CD4-positive, alpha-beta T cell (primary cell): ENCODE measurements at places on chromosomes 1 and 21.
A peak's percentile ranks its signal among the peaks of the same experiment; 100 is the strongest.

GRCh38 chr1:184406479-184406878, 19.6 kb downstream of the C1orf21 start:
- DNase-seq, result no peak

DNA sequence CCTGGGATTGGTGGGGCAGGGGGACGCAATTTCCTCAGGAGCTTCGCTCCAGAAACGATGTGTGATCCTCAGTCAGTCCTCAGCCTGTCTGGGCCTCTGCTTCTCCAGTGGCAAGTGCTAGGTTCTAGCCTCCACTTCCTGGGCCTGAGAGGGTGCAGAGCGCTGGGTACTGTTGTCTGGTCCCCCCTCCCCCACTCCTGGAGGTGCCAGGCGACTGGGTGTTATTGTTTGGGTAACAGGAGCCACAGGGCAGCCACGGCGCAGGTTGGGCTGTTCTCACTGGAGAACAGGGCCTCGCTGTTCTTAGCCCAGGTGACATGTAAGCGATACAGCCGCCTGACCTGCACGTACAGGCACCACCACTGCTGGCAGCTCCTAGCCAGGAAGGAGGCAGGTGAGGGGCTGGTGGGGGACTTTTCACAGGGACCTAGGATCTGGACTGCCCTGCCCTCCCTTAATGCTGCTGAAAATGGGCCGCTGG, 2.1 kb downstream of the RPS6KA1 start:
- peak; percentile 34 for DNase-seq

DNA sequence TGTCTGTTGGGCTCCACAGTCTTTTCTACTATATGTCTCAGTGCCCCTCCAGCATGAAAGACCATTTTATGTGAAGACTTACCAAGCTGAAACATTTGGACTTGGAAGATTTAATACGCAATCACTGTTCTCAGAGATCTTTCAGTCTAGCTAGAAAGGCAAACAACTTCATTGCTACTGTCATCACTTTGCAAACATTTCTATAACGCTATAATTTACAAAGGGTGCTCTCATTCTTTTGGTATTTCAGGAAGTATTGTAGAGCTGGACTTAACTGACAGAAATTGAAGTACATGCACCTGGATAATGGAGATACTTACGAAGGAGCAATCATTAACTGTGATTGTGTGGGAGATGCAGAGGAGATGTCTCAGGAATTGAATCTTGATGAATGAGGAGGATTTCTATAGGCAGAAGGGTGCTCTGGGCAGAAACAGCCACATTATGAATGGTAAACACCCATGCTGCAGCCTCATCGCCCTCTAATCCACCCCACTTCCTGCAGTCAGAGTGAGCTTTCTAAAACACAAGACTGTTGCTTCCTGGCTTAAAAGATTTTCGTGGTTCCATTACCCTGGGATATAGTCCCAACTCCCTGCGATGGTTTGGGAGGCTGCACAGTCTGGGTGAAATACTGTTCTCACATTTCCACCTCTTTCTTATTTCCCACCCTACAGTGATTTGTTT, 75.1 kb upstream of the GNG12 start:
- no peak for DNase-seq

DNA sequence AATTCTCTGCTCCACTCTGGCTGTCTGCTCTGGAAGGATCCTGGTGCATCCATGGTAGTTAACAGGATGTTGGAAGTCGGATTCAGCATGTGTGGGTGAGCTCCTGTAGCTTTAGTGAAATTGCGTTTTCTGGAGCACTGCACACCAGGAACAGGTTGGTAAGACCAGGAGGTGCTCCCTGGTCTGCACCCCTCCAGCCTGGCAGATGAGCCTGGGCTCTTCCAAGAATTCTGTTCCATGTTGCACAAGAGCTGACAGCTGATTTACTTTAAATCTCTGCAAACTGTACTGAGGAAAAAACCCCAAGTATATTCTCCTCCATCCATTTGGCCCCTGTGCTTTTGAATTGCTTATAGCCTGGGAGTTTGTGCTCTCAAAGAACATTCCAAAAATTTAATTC, 33.7 kb downstream of the KCNK1 start:
- DNase-seq, result no peak

- no peak for DNase-seq
Measured at GRCh38 chr1:47624531-47624930, 186.7 kb downstream of the FOXD2 start.

- no peak for DNase-seq
Measured at GRCh38 chr21:23811805-23812204, 1795.5 kb downstream of the MRPL39 start.

DNA sequence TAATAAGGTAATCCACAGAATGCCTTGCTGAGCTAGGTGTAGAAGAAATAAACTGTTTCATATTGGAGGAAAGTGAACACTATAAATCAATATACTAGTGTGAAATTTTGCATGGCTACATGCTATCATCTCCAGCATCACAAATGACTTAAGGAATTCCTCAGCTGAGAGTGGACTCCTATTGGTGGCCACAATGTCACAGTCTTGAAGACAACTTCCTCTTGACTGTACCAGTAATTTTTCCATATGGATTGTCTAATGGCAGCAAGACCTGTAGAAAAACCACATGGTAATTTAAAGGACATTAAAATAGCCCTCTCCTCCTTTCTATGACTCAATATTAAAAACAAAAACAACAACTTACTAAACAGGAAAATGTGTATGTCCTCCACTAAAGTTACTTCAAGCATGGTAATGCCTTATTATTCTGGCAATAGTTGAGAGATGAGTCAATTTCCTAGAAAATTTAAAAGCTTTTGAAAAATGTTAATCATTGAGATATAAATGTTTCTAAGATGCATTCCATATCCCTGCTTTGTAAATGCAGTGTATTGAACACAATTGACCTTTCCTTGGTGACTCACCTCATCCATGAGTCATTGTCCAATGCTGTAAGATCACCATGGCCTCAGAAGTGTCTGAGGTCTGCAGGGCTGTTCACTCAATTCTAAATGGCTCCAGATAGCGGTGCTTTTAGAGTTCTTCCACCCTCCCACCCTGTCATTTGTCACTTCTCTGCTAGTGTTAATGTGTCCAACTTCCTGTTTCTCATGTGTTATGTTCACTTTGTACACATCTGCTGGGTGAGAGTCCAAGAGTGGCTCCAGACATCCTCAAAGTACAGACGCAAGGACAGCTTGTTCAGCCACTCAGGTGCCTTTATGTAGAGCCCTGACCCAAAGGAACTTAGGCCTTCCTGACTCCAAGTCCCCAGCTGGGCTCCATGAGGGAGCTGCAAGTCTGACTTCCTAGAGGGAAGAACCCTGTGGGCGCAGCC, 32.8 kb upstream of the DNASE2B start:
- DNase-seq, result no peak

DNA sequence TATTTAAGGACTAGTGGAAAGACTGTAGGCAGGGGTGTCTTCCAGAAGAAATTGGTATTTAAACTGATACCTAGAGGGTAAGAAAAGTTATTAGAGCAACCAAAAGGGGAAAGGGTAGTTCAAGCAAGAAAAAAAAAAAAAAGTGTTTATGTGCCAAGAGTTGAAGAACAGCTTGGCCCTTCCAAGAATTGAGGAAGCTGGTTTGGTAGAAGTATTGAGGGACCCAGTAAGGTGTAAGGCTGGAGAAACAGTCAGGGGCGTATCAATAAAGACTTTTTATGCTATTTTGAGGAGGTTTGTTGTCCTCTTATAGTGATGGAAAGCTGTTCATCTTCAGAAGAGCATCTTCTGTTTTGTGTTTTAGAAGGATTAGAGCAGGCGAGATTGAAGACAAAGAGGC, 108.3 kb downstream of the PTPRC start:
- no peak for DNase-seq

DNA sequence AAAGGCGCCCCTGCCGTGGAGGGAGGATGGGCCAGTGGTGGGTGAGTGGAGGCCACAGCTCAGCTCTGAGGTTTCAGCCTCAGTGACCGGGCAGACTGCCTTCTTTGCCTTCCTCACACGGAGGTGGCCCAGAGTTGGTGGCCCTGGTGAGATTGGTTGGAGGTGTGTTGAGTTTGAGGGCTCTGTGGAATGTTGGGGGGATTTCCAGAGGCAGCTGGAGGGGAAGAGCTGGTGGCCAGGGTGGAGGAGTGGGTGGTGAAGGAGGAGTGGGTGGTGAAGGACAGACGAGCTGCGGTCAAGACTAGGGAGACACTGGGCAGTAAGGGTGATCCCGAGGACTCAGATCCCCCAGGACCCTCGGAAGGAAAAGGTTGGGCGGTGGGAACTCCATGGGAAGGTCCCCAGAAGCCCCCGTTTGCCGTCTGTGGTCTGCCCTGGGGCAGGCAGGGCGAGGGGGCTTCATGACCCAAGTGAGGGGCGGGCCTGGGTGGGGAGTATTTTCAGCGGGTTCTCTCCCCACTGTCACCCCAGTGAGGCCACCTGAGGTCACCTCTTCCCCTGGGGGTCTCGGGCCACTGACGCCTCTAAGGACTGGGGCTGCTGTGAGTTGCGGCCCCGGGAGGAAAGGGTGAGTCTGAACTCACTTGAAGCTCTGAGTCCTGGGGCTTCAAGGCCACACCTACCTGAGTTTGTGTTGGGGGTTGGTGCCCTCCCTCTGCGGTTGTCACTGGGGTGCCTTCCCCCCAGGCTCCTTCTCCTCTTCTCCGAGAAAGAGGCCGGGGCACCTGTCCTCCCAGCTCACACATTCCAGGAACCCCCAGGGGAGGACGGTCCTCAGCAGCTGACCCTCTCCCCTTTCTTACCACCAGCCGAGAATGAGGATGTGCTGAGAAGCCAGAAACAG, 22.7 kb upstream of the PIK3CD start:
- DNase-seq, result peak; percentile 39

DNA sequence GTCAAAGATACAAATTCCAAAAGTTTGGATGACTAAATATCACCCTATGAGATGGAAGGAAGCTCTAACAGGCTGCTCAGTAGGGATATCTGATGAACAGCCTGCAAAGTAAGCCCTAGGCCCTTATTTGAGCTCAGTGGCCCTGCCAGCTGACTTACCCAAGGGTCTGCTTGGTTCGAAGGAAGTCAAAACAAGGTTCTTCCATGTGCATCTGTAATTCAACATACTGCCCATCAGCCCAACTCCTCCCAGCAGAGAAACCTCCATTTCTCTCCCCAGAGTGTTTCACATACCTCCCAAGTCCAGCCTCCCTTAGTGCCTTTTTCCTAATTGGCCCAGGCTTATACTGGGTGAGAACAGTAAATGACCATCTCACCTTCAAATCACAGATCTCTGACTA, 86.6 kb downstream of the NRDC start:
- no peak for DNase-seq

GRCh38 chr1:3603571-3604467, 7.5 kb downstream of the MEGF6 start:
- no peak for DNase-seq

- no peak for DNase-seq
Measured at GRCh38 chr1:196403803-196404690, 204.2 kb downstream of the KCNT2 start.

DNA sequence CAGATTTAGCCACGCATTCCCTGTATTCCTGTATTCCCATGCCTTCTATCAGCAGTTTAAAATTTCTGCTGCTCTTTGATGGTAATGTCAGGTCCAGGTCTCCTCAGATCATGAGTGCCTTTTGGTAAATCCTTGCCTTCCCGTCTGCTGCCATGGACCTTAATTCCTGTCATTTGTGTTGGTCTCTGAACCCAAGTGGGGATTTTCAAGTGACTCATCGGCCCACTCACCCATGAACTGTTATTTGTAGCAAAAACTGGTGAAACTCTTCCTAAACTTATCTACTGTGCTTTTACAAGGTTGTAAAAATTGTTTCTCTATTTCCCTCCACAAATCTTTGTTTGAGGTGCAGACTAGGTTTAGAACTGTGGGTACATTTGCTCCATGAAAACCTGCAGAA, 47.4 kb downstream of the ACTN2 start:
- DNase-seq, result no peak

- DNase-seq, result peak; percentile 74
Measured at GRCh38 chr21:17903029-17903806, 84.1 kb upstream of the C21orf91 start.

- no peak for DNase-seq
Measured at GRCh38 chr1:211424018-211424417, 67.9 kb downstream of the RD3 start.

DNA sequence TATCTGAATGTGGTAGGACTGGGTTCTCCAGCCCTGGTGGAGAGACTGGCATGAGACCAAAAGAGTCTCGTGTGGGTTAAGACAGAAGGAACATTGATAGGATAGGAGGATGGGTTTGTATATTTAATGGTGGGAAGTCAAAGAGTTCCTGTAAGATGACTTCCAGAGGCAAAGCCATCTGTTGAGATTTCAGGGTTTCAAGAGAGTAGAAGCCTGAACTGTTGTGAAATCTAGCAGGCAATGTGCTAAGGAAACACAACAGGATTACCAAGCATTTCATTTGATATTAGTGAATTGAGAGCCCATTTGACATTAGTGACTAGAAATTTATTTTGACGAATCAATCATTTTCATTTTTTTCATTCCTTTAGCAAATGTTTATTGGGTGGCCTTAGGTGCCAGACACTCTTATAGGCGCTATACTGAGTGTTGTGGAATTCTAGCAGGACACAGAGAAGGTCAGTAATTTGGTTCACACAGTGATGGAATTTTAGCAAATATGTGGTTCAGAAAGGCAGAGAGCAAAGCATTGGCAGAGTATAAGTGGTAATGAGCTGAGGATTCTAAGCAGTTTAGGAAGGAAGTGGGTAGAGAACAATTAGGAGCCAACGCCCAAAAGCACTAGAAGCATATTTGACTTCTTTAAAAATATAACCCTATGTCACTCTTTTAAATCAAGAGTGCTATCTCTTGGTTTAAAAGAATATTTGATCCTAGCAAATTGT, 149.3 kb downstream of the AK5 start:
- DNase-seq, result no peak

DNA sequence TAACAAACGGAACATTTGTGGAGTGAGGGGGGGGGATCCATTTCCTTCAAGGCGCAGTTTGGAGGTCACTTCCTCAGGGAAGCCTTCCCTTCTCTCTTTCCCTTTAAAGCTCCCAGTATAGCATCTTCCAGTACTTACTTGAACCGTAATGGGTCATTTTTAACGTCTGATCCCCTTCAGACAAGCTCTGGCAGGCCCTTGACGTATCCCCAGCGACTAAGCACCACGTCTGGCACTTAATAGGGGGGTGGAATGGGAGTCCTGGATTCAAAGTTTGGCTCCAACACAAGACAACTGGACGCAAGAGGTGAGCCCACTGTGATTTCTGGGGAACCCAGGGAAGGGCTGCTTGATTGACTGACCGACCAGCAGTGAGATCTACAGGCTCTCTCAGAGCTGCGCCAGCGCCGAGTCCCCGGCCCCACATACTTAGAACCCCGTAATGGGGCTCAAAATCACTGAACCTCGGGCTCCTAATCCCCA, 441 bp downstream of the YARS1 start:
- DNase-seq, result no peak

DNA sequence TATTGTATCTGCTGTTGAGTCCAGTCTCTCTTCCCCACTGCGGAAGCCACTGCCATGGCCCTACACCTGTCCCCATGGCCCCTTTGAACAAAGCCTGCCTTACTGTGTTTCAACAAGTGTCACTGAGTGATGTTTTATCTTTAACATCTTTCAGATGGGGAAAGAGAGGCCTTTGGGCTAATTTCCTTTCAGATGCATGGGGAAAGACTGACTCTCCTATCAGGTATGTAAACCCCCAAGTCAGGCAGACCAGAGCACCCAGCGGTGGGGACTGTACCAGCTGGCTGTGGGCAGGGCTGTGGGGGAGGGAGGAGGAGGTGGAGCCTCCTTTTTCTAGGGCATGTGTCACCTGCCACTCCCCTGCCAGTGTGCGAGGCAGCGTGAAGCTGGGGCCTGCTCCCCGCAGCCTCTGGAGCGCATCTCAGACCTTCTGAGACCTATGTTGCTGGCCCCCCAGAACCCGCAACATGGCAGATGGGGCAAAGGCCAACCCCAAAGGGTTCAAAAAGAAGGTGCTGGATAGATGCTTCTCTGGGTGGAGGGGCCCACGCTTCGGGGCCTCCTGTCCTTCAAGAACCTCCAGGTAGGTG, at the start of gene PLA2G2F:
Gene PLA2G2F (plus strand): TSS at position 363 of the 590 bp plus-strand sequence. CDS start 105 bp downstream, at position 468.
- DNase-seq, result no peak

GRCh38 chr1:110582378-110582777, 23.8 kb downstream of the KCNA2 start:
- no peak for DNase-seq
